Right renal pelvis (tissue), 4 donors: ENCODE measurements at places on chromosomes 12 and 14. TPM values are rescaled to one million over a fixed set of nuclear protein-coding genes. Genes with fewer than 3 reads are reported as not detected.
A peak's percentile ranks its signal among the peaks of the same experiment; 100 is the strongest.

CCDC92 gene
- 49.9 TPM for polyA plus RNA-seq

ORAI1 gene
- 14.2 TPM for polyA plus RNA-seq

GRCh38 chr14:103679351-103679750 is 35.9 kb downstream of the XRCC3 start:
- DNase-seq, result no peak

SYNDIG1L gene
- polyA plus RNA-seq, result 0.36 TPM

- DNase-seq, result no peak
Observed at GRCh38 chr12:93954166-93955112, 193.9 kb upstream of the PLXNC1 start.

GRCh38 chr14:30519961-30520360 is 39.0 kb upstream of the G2E3 start:
- no peak for DNase-seq

- DNase-seq, result no peak
Observed at GRCh38 chr12:75819512-75819911, 212.1 kb downstream of the PHLDA1 start.

DNA sequence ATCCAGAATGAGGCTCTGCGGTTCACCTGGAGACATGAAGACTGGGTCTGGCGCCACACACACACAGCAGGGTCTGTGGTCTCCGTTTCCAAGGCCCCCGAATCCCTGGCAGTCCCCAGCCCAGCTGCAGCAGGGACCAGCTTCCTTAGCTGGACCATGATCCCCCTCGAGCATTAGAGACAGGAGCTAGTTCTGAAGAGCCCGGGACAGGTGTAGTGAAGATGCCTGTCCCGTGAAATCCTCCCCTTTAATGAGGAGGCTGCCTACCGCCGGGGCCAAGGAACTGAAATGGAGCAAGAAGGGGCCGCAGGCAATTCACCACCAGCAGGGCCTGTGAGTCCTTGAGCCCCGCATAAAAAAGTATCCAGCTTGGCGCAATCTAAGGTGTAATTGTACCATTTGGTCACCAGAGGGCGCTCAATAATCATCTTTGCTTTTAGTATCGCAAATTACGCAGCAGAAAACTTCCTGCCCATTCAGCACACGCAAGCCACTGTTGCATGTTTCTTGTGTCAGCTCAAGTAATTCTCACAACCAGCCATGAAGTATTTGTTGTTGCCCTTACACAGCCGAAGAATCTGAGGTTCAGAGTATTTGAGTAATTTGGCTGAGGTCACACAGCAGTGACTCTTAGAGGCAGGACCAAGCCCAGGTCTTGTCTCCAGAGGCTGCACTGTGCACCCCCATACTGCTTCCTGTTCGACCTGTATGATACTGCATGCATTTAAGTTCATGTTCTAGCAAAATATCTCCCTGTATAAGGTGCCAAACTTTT is 54.3 kb upstream of the PPP2R5C start:
- peak; percentile 76 for DNase-seq

PLD4 gene
- 3.6 TPM for polyA plus RNA-seq

IL26 gene
- polyA plus RNA-seq, result not detected

DNA sequence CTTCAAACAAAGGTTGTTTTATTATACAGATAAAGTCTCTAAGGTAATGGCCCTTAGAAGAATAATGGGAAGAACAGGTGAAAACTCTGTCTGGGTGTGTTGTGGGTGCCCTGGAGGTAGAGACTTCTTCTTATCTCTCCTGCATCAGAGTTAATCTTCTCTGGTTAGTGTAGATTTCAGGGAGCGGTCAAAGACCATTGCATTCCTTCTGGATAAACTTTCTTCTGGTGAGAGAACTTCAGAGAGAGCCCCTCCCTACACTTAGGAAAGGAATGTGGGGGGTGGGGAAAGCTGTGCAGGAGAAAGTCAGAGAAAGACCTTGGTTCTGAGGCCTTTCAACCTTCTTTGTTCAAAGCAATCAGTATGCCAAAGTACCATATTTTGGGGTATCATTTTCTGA is 658.5 kb downstream of the DIO2 start:
- no peak for DNase-seq

KRT81 gene
- 0.13 TPM for polyA plus RNA-seq

DNA sequence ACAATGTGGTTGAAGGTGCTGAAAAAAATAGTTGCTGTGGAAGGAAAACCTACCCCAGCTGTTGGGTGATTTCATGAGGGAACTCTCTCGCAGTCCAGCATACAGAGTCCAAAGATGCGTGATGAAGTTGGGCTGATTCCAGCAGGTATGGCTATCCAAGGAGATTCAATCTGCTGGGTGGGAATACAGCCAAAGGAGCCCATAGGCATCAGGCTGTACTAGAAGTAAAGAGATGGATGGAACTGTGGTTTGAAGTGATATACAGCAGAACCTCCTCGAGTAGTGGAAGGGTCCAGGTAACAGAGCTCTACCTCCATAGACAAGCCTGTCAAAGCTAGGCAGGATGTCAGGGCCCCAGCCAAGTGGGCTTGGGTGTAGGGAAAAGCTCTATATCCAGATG is 11.5 kb upstream of the TMTC2 start:
- DNase-seq, result no peak

PRB2 gene
- polyA plus RNA-seq, result not detected

DNA sequence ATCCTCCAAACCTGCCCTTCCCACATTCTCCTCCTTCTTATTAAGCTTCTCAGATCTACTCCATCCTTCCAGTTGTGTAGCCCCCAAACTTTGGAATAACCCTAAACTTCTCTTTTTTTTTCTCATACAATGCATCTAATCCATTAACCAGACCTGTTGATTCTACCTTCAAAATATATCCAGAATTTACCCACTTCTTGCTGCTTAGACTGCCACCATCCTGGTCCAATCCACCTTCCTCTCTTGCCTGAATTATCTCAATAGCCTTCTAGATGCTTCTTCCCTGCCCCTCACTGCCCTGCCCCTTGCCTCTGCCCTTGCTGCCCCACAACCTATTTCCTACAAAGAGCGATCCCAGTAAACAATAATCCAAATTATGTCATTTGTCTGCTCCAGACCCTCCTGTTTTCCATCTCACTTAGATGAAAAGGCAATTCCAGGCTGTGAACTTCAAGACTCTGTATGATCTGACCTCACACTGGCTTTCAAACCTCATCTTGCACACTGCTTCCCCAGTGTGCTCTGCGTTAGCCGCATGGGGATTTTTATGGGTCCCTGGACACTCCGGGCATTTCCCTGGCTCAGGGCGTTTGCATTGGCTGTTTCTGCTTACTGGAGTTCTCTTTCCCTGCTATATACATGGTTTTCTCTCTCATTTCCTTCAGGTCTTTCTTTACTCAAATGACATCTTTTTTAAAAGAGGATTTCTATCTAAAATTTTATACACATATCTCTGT is 42.6 kb upstream of the HIF1A start:
- no peak for DNase-seq

RHEBL1 gene
- polyA plus RNA-seq, result 2.1 TPM

DNA sequence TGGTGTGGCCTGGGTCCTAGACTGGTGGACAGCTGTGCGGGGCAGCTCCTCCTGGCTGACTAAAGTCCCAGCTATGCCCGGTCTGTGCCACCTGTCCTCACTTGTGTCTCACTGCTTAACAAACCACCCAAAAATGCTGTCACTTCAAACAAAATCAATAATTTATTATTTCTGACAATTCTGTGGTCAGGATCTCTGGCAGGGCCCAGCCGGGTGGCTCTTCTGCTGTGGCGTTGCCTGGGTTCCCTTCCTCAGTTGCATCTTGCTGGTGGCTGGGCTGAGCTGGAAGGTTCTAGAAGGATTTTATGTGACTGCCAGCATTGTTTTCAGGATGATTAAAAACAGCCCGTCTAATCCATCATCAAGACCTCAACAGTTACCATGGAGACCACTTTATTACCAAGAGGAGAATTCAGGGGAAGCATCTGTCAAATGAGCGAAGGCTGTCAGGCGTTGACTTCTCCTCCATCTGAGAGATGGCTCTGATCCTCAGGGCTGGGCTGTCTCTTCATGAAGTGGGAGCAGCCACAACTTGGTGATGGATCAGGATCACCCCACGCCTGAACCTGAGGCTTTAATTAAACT is 280.6 kb upstream of the SFSWAP start:
- no peak for DNase-seq

PRH1 gene
- polyA plus RNA-seq, result 14.7 TPM

GRCh38 chr14:35380794-35381193 is 23.8 kb downstream of the NFKBIA start:
- DNase-seq, result no peak

TMEM30B gene
- polyA plus RNA-seq, result 16.4 TPM

ANG gene
- 3.5 TPM for polyA plus RNA-seq
